ENCODE measurements at places on chromosomes 4 and X.

- DNase-seq, result no peak
These were observed 31.0 kb upstream of the SLC34A2 start for GRCh38 chr4:25624616-25625015.

- DNase-seq, result no peak
These were observed 97.3 kb downstream of the COL25A1 start for GRCh38 chr4:109205186-109205585.

- no peak for DNase-seq
These were observed 66.8 kb upstream of the SH3RF1 start for GRCh38 chr4:169337510-169337909.

GRCh38 chr4:13783800-13784411 is 156.4 kb upstream of the BOD1L1 start:
- DNase-seq, result no peak

- DNase-seq, result no peak
These were observed 90.4 kb downstream of the GPAT3 start for GRCh38 chr4:83626245-83626836.

GRCh38 chrX:47992095-47992380 is 11.8 kb downstream of the ZNF182 start:
- no peak for DNase-seq

- no peak for DNase-seq
These were observed 17.5 kb downstream of the SH3BP2 start for GRCh38 chr4:2810388-2810787.

DNA sequence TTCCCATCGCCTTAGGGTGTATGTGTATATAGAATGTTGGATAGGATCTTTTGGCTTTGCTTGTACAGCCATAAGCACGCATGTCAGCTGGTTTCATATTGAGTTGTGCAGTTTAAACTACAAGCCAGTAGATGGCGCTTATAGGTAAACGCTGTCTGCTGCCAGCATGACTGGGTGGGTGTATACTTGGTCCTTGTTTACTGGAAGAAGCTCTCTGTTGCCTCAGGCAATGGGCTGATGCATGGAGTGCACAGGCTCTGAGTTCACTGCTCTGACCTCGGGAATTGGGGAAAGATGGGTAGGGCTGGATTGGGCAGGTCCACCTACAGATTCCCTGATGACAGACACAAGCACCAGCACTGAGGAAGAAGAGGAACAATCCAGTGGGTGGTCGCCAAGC is 831.5 kb downstream of the STIM2 start:
- no peak for DNase-seq

DNA sequence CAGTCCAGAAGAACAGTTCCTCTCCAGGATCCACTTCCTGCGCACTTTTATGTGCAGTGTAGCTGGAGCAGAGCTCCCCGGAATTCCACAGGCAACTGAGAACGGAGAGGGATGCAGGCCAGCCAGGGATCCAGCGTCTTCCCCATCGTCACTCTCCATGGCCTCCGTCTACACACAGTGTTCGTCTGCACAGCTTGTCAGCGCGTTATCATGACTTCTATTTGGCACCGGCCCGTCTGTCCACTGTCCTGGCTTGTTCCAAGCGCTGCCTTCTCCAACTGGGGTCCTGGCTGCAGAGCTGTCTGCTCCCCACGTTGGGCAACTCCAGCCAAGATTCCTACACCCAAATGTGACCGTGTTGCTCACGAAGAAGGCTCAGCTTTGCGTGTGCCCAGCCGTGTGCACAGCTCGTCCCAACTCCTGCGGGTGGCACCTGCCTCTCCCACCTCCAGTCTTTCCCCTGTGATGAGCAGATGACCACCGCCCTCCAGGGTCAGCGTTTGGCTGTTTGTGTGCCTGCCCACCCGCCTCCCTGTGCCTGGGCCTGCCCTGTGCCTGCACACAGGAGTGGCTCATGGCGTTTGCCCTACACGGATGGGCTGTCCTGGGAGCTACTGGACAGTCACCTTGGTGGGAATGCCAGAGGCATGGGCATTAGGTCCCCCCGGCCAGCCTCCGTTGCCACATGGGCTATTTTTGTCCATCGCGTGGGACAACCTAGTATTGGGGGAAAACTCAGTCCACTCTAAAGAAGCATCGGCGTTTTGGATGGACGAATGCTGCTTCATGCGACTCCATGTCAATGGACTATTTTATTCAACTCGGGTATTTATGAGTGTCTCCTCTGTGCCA is 2.2 kb upstream of the CTBP1 start:
- DNase-seq, result no peak

- peak; percentile 3 for DNase-seq
These were observed 27.5 kb upstream of the VBP1 start for GRCh38 chrX:155188786-155189185.

DNA sequence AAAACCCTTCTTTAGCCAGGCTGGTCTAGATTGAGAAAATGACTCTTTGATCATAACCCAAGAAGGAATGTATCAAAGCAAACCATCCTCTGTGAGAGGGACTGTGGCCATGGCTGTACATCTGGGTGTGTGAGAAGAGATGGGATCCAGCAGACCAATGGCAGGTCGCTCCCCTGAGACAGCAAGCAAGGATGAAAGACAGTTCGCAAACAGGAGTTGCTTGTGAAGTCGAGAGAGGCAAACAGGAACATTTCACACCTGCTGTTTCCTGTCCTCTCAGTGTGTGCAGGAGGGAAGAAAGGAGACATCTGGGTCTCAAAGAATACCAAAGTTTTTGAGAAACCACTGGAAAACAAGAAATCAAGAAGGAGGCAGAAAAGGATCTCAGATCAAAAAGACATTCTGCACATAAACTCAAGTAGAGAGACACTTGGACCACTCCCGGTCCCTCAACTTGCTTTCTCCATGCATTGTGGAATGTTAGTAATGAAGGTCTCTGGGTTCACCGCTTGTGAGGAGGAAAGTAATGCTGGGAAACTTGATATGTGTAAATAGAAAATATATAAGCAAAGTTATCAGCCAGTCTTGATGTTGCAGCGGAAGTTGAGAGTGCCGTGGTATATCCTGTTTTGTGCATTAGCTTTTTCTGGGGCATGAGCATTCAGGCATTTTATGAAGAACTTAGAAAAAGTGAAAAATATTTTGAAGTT is 327.5 kb downstream of the BMPR1B start:
- peak; percentile 2 for DNase-seq

DNA sequence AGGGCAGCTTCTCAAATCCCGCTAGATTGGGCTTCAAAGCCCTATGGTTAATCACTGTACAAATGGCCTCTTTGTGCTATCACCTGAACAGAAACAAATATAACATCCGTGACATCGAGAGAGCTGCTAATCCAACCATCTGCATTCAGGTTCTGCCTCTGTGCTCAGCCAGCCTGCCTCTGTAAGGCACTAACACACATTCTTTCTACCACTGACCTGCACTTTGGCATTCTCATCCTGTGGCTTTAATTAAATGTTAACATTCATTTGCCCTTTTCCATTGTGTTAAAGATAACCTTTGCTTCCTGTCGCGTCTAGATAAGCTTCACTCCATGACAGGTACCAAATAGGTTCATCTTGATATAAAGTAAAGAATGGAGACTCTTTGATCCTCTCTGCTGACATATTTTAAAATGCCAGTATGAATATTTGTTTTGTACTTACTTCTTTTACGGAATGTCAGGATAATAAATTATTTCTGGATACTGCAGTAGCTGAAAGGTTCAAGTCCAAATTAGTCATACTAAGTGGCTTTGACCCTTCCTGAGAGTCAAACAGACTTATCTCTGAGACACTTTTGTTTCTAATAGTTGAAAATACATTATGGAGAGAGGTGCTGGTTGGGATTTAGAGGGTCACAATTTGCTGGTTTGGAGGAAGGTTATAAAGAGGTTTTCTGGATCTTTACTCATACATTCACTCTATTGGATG is 505.7 kb downstream of the PACRGL start:
- DNase-seq, result no peak

- DNase-seq, result no peak
These were observed 98.3 kb downstream of the ITM2A start for GRCh38 chrX:79268788-79269187.

- no peak for DNase-seq
These were observed 134.2 kb upstream of the RAP2C start for GRCh38 chrX:132353430-132353829.

DNA sequence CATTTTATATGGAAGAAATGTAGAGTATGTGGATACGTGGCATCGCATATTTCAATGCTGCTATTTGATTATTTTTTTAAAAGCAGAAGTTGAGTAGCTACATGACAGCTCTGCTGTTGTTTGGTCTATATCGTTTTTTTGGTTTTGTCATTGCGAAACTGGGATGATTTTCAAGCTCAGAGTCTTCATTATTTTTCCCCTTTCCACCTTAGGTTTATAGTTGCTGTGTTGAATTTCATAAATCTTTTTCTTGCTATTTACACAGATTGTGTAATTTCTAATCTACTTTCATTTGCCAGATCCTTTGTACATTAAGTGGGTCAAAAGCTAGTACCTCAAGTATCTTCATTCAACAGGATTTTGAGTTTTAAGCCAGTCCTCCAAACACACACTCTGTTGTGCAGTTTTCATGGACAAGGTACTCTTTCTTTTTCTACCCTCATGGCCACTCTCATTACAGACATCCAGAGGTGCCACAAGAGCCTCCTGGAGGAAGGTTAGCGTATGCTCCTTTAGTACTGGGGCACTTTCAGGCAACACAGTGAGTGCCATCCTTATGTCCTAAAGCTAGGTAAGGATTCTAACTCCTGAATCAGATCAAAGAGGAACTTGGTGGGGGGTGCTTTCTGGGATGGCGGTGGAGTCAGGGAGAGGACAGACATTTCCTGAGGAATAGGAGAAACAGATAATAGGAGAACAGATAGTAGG is 123.2 kb downstream of the FHIP1A start:
- DNase-seq, result no peak

DNA sequence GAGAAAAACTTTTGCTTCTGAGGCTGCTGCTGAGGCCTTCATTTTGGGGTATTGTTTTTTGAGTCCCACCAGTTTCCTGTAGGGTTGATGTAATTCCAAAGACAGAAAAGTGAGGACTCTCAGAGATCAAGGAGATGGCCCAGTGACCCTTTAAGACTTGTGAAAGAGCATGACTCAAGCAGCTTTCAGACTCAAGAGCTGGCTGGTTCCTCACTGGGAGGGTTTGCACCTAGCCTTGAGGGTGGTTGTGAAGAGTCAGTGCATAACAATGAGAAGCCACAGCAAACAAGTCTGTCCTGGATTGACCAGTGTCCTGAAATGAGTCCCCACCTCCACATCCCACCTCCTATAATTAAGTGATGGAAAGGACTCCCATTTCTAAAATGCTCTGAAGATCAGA is 89.2 kb downstream of the NHS start:
- DNase-seq, result no peak

DNA sequence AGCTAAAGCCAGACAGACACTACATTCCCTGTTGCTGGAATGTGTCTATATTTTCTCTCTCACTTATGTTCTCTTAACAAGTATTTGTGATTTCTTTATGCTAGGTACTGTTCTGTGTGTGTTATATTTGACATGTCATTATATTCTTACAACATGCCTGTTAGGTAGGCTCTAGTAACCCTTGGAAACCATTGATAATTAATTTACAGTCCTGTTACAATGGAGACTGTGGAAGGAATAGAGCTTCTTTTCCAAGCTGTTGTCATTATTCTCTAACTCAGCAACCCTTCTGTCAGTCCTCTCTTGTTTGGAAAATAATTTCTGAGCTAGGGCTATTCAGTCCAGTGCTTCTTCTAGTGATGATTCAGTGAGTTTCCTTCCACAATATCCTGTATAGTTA is 419.1 kb upstream of the BOD1L1 start:
- DNase-seq, result no peak

- DNase-seq, result no peak
These were observed 4.4 kb upstream of the PRDX4 start for GRCh38 chrX:23662853-23663252.

GRCh38 chr4:185139736-185140135 is 3.3 kb upstream of the SLC25A4 start:
- no peak for DNase-seq

DNA sequence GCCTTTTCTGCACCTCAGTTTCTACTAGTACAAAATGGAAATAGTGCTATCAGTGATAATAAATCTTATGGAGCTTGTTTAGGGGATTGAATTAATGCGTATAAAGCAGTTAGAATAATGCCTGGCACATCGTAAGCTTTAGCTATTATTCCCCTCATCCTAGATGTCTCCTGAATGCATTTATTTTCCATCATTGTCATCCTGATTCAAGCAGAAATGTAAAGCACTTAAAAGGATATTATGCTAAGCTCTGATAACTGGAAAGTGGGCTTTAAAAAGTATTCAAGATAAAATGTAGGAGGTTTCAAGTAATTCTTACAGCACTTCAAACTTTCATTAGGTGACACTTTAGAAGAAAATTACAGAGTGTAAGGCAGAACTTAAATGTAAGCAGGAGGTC is 178.7 kb downstream of the RBM46 start:
- no peak for DNase-seq

DNA sequence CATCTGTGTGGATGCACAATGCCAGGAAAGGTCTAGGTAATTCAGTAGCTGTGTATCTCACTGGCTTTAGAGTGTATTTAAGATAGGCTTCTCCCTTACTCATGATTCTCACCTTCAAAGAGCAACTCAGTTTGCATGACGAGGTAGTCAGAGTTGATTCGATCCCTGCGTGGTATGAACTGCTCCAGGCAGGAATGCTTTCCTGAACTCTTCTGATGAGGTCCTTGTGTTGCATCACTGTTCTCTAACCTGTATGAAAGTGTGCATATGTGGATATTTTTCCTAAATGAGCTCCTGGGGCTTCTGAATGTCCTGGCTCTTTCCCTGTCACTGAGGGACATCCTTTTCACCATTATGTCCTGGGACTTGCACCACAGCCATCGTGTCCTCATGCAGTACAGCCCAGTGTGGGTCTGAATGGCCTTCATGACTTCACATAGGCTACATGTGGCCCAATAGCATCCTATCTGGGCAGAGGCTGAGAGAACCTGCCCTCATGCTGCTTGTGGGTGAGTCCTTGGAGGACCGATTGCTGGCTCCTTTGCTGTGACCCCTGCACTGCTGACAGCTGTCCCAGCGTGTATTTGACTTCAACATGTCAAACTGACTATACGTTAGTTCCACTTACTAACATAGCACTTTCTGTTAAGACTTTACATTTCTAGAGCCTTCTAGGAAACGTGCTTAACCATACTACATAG is 65.3 kb upstream of the WDR1 start:
- no peak for DNase-seq

- no peak for DNase-seq
These were observed 33.1 kb downstream of the IL15 start for GRCh38 chr4:141669501-141669900.

- DNase-seq, result no peak
These were observed 113.5 kb downstream of the TSPAN5 start for GRCh38 chr4:98544818-98545414.

DNA sequence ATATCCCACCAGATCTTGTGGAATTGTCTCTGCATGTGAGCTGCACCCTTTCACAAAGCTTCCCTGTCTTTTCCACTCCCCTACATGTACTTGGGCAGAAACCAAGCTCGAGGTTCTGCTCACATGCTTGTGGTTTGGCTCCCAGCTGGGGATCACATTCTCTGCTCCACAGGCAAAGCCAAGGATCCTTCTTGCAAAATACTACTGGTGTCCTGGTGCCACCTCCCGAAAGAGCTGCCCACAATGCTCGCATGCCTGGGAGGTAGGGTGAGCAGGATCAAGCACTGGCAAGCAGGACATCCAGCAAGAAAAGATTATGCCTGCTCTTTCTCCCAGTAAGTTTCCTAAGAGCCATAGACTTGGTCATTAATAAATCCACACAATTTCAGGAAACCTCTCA is 45.1 kb upstream of the PPARGC1A start:
- no peak for DNase-seq

GRCh38 chr4:84967243-84967690 is 777 bp upstream of the WDFY3 start:
- no peak for DNase-seq

GRCh38 chr4:77481856-77482255 is 123.8 kb upstream of the CXCL13 start:
- no peak for DNase-seq

Measured in CD4-positive, alpha-beta T cell (primary cell).